ENCODE measurements at places on chromosomes 12 and 14.

GRCh38 chr14:20556500-20557211 is 4.2 kb downstream of the RNASE9 start:
- DNase-seq = no peak

DNA sequence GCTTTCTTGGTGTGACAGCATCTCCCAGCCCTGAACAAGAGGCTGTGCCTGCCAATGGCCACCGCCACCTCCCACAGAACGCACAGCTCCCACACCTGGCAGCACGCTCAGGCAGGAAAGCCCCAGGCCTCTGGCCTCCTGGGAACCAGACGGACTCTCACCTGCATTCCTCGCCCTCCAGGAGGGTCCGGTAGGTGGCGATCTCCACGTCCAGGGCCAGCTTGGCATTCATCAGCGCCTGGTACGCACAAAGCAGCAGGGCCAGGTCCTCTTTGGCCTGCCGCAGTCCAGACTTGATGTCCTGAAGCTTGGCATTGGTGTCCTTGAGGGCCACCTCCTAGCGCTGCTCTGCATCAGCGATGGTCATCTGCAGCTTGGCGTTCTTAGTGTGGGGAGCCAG is 12.1 kb upstream of the KRT77 start:
- DNase-seq = no peak

GRCh38 chr12:12278899-12279298 is 12.1 kb upstream of the LRP6 start:
- no peak for DNase-seq

GRCh38 chr14:103091041-103091882 is 3.3 kb upstream of the EXOC3L4 start:
- DNase-seq = peak; percentile 78

DNA sequence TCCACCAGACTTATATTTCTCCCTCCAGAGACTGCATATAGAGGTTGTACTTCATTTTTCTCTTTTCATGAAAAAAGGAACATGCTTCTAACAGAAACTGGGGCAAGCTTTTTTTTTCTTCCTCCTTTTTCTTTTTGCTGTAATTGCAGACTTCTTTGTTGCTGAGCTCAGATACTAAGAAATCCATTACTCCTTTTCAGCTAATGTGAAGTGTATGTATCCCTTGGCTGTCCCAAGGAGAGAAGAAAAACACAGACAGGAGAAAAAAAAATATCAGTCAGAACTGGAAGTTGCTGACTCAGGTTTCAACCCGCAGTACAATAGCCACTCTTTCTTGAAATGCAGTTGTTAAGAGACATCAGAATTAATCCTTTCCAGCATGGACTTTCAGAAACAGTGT is 1248.4 kb downstream of the LRFN5 start:
- DNase-seq = no peak

DNA sequence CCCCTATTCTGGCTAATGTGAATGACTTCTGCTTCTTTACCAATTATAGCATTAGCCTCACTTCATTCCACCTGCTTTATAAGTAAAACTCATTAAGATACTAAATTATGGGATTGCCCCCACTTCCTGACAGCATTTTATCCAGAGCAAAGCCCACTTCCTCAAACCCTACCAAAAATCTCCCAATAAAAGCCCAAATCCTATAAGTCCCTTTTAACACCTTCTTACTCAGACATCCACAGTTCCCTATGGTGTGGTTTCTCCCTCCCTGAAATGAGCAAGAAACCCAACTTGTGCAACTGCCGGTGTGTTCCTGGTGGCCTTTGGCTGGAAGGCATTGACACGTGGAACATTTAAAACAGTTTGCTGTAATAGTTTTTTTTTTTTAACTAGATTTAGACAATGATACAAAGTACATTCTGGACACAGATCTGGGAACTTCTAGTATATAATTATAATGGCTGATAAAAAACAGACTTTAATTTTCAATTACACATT is 53.1 kb downstream of the BRMS1L start:
- DNase-seq = no peak

GRCh38 chr12:85468356-85469157 is 188.5 kb downstream of the ALX1 start:
- DNase-seq = no peak

DNA sequence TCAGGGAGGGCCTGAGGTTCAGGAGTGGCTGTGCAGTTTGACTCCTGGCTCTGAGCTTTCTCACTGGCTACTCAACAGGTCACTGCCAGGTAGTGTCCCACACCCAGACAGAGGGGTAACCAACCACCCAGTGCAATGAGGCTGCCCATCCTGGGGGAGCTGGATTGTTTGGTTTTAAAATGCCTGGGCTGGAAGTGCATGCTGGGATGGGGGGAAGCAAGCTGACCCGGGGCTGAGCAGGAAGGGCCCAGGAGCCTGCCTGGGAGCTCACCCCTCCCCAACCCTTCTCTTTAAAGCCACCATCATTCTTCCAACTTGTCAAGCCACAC is 12.6 kb upstream of the ABHD12B start:
- no peak for DNase-seq

DNA sequence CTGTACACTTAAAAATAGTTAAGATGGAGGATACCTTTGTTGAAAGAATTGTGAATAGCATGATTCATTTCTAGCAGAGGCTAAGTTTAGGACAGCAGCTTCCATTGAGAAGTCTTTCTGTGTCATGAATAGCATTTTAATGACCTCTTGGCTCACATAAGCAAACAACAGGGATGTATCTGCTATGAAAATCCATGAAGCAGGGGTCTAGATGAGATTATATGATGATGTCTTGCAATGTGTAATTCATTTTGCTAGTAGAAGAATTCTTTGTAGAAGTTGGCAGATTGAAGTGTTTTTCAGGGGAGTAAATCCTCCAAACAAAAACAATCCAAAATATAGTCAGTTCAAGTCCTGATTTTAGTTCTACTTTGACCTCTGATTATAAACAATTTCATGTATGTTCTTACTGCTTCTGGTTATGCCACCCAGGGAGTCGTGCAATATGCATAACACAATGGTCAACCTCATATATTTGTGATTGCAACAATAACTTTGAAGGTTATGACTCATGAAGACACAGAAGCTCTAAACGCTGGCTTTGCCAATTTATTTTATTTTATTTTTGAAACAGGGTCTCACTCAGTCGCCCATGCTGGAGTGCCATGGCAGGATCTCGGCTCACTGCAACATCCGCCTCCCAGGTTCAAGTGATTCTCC is 6.9 kb upstream of the RD3L start:
- DNase-seq = no peak

DNA sequence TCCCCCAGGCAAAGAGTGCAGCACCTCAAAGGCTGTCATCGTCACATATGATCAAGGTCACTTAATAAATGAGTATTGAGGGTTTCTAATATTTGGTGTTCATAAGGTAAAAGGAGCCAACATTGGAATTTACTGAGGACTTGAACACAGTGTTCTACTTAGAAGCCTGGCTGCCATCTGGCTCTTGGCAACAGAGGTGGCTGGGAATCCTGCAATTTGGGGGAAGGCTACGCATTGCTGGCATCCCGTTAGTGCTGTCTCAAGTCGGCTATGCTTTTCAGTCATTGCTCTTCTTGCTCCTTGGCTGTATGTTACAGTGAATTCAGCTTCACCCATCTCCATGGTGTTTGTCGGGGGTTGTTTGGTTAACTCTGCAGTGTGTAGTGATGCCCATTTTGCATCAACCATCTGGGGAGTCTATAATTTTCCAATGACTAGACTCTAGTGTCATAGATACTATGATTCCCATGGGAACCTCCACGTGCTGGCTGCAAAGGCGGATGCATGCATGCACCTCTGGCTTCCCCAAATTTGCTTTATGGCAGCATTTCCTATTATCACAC is 12.9 kb upstream of the SLC24A4 start:
- no peak for DNase-seq

DNA sequence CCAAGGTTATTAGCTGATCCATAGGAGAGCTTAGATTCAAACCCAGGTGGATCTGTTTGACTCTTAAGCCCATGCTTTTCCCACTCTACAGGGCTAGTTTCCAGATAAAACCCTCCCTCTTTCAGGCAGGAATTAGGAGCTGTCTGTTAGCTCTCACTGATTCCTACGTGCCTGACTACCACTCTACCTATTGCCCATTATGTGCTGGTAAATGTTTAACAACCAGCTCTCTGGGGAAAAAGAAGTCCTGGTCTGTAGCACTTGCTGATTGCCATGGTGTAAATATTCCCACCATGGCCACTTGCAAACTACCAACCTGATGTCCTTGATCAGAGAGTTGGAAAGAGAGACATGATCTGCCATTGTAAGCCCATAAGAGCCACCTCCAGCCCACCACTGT is 65.5 kb upstream of the BDKRB2 start:
- no peak for DNase-seq

- DNase-seq = no peak
Observed at GRCh38 chr12:76303365-76303764, 44.9 kb downstream of the BBS10 start.

GRCh38 chr12:6386491-6386890 is 2.5 kb downstream of the LTBR start:
- DNase-seq = no peak

- DNase-seq = peak; percentile 65
Observed at GRCh38 chr12:111313833-111314259, 55.0 kb downstream of the PHETA1 start.

DNA sequence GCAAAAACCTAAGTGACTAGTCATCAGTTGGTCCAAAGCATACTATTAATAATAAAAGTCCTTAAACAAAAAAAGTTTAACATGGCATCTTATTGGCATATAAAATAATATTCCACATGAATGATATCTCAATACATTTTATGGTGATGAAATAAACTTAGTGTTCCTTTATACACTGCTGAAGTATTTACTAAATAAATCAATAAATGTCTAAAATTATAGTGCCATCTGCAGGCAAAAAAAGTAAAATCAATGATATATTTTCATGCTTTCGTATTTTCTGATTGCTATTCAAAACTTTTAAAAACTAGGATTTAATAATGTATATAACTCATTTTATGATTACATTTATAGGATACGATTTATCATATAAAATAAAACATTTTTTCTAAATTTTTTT is 30.5 kb downstream of the PUS7L start:
- no peak for DNase-seq

DNA sequence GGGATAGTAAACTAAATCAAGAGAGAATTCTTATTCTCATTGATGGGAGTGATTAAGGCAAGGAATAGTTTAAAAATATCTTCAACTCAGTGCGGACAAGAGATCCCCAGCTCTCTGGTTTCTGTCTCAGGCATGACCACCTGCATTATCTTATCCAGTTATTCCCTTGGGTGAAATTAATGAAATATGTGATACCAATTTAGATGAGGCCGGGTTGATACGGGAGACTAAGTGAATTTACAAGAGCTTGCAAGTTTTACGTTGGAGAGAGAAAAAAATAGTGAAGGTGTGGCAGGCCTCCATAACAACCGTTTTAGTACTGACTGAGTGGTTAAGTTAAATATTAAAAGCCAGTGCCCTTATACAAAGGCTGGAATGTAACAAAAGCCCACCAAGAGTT is 61.1 kb upstream of the PLBD1 start:
- no peak for DNase-seq

GRCh38 chr14:103157969-103158368 is 34.7 kb downstream of the TNFAIP2 start:
- no peak for DNase-seq

DNA sequence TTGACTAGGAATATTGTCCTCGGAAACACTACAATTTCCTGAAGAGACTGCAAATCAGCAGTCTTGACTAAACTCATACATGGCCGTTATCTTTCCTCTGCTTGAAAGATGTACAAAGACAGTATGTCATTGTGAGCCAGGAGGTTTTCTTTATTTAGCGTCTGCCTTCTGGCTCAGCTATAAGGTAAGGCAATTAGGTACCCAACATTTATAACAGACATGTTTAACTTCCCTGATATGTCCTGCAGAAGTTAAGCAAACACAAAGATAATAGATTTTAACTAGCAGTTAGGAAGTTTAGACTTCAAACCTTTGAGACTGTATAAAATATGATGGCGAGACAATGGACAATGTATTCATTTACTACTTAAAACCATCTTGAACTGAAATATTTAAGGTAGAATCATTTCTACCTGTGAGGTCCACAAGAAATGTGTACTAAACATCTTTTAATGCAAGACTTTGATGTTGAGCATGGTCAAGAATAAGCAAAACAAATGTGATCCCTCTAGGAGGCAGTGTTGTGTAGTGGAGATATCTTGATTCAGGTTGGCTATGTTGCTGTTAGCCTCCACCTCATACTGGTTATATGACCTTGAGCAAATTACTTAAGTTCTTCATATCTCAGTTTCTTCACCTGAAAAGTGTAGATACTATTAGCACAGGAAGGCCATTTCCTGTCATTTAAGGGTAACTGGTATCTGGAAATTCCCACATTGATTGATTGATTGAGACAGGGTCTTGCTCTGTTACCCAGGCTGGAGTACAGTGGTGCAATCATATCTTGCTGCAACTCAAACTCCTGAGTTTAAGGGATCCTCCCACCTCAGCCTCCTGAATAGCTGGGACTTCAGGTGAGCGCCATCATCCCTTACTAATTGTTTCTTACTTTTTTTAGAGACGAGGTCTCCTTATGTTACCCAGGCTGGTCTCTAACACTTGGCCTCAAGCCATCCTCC is 96.3 kb upstream of the EEA1 start:
- peak; percentile 7 for DNase-seq

DNA sequence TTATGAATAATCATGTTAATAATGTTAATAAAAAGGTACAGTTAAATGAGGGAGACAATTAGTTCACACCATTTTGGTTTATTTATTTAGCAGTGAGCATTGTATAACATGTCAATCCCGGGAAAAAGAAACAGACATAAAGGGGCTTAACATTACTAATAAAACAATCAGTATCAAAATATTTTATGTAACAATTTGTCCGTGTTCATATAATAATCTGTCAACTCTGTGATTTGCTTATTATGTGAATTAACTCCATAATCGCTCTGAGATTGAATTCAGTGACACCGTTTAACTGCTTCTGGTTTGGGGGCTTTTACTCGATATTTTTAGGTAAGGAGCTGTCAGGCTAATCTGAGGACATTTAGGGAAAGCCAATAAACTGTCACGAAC is 95.8 kb upstream of the HMGA2 start:
- DNase-seq = no peak

GRCh38 chr12:32334371-32334777 is 65.0 kb upstream of the FGD4 start:
- DNase-seq = no peak

DNA sequence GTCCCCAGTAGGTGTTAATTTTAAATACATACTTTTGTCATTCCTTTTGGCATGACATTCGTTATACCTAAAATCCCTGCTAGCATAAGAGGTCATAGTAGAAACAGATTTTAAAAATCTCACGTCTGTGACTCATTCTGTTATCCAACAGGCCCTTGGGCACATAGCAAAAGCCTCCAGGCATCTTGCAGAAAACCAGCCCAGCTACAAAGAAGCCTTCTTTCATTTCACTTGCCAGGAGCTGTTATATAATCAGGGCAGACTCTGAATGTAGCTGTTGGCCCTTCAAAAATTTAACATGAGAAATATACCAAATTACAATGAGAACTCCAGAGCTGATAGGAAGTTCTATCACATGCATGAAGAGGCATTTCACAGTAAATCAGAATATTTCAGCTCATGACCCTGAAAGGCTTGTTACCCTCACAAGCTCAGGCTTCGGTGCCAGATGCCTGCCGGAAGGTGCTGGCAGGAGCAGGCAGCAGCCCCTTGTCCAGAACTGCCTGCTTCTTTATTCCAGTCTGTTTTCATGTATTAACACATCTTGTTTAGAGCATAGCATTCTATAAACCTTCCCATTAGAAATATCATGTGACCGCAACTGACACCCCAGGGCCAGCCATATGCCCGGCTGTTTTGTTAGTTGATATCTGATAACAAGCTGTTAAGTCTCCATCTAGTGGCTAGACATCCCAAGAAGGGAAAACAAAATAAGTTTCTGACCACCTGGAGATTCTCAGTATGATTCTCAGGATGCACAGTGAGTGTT is 17.8 kb downstream of the E2F7 start:
- DNase-seq = no peak
